ENCODE measurements at places on chromosomes 7 and 10.
A peak's percentile ranks its signal among the peaks of the same experiment; 100 is the strongest.

DNA sequence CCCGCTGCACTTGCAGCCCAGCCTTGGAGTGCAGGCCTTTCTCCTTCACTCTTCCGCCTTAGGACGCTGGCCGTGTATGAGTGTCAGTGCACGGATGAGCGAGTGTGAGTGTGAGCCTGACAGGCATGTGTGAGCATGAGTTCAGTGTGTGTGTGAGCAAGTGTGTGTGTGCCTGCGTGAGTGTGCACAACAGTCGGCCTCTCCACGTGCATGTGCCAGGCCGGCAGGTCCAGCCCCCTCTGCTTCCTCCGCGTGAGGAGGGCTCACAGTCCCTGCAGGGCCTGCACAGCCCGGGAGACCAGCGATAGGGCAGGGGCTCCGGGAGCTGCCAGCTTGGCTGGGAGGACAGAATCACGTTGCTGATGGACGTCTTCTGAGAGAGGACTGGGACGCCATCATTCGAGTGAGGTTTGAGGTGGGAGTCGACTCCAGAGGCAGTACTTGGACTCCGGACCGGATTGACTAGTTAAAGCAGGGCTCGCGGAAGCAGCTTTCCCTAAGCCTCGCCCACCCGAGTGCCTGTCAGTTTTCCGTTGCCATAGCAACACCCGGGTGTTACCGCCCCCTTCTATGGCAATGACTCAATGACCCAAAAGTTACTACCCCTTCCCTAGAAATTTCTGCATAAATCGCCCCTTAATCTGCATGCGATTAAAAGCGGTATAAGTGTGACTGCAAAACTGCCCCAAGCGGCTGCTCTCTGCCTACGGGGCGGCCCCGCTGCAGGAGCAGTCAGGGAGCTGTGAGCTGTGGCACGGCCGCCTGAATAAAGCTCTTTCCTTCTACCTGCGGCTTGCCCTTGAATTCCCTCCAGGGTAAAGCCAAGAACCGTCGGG, 19.6 kb upstream of the CFAP46 start:
- peak; percentile 46 for DNase-seq

- DNase-seq: no peak
Measured at GRCh38 chr10:71623098-71623985, 96.2 kb downstream of the C10orf105 start.

GRCh38 chr10:133125901-133126300, 34.1 kb upstream of the KNDC1 start:
- no peak for DNase-seq

DNA sequence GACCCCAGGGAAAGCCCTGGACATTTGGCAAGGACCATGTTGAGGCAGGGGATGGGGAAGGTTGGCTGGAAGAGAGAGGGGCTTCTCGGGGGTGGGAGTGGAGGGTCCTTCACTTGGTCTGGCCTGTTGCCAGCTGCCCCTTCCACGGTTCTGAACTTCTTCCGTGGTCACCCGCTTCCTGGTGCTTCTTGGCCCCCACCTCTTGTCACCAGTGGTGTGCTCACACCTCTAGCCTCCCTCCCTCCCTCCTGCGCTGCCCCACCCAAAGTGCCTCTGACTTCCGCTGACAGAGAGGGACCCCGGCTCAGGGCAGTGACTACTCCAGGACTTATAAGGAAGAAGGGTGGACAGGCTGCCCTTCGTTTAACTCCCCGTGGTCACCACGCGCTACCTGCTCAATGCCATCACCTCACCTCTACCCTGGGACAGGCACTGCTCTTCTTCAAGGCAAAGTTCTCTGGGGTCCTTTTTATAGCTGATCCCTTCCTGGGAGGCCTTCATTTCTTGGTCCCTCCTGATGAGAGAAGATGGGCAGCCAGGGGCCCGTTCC, at the start of gene MUC12:
Gene MUC12 (plus strand): TSS at position 500 of the 550 bp plus-strand sequence. CDS start 58 bp downstream, outside the sequence.
- no peak for DNase-seq

DNA sequence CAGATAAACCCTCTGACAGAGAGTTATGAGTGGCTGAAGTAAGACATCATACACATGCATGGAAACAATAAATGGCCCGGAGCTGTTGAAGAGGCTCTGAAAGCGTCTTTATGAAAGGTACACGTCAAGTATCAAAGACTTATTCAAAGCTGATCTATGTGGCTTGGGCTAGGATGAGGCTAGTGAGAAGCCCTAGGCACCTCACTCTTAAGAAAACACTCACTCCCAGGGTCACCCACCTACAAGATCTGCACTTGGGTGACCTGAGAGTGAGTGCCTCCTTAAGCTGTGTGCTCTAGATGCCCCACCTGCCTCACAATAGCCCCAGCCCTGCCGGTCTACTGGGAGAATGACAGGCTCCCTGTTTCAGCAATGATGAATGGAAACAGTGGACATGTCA, 1.1 kb upstream of the GIMAP1 start:
- DNase-seq: no peak

- DNase-seq: no peak
Measured at GRCh38 chr7:24406053-24406788, 122.2 kb downstream of the NPY start.

DNA sequence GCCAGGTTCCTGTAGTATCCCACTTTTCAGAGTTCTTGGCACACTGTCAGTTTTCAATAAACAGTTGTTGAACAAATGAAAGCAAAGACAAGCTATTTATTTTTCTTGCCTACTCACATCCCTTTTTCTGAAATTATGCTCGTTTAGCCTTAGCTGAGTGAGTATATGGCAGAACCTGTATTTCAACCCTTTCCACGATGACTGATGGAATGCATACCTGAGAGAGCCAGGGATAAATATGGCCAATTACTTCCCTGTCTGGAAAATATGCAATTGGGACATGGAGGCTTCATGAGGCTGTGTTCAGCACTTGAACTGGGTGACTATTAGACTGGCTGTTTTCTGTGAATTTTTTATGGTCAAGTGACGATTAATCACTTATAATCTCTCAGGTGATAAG, 144.5 kb upstream of the POT1 start:
- DNase-seq: no peak

DNA sequence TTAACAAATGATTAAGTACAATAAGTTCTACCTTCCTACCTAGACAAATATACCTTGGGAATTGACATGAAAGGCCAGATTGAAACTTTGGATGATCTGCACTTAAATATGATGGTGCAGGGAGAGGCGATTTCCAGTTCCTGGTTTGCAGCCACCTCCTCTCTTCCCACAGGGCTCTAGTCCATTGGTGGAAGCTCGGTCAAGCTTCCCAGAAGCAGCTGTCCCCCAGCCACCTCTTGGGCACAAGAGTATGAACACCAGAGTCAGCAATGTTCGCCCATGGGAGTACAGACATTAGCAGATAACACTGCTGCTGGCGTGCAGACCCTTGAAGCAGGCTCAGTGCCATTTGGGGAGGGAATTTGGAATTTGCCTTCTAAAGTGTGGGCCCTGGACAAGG, 1.5 kb upstream of the CPVL start:
- no peak for DNase-seq

GRCh38 chr10:42836096-42836495, 53.5 kb downstream of the BMS1 start:
- DNase-seq: no peak

- no peak for DNase-seq
Measured at GRCh38 chr7:46908770-46909169, 673.1 kb downstream of the TNS3 start.

- no peak for DNase-seq
Measured at GRCh38 chr10:21175797-21176196, 278.7 kb upstream of the NEBL start.

DNA sequence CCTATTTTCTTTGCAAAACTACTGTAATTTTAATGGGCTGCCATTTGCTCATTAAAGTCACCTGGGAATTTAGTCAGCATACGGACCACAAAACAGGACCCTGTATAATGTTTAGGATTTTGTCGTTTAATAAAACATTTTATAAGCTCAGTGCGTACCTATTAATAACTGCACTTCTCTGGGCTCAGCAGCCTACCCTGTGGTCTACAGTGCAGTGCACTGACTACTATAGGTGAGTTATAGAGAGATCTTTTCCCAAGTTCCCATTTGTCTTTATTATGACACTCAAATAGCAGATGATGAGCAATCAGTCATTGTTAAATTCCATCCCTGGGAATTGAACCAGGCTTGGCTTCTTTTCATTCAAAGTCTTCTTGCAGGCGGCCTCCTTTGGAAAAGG, 433.4 kb upstream of the NFE2L3 start:
- no peak for DNase-seq

DNA sequence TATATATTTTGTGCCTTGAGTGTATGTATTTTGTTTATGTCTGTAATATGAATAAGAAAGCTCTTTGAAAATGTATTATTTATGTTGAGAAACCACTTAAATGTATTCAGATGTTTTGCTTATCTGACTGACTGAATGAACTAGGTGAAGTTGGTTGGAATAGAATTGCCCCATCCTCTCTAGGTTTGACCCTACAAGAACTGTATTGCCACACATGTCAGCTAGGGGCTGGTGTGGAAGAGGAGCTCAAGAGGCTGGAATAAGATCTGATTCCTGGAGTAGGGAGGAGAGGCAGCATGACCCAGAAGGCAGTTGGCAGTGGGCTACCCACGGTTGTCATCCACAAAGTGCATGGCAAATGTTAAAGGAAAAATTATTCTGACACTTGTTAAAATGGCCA, 9.1 kb downstream of the SSMEM1 start:
- no peak for DNase-seq

DNA sequence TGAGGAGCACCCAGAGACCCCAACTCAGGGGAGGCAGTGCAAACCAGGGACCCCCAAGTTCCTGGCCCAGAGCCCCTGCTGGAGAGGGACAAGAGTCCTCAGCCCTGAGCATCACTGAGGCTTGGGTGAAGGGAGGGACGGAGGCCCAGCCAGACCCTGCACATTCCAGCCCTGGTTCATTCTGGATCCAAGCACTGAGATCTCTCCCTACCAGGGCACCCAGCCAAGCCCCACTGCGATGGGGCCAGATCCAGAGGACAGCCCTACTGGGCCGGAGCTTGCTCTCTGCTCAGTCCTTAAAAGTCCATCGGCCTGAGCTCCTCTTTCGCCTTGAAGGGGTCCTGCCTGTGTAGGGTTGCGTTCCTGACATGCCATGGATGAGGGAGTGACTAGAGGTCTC, 40.5 kb upstream of the RABGEF1 start:
- no peak for DNase-seq

DNA sequence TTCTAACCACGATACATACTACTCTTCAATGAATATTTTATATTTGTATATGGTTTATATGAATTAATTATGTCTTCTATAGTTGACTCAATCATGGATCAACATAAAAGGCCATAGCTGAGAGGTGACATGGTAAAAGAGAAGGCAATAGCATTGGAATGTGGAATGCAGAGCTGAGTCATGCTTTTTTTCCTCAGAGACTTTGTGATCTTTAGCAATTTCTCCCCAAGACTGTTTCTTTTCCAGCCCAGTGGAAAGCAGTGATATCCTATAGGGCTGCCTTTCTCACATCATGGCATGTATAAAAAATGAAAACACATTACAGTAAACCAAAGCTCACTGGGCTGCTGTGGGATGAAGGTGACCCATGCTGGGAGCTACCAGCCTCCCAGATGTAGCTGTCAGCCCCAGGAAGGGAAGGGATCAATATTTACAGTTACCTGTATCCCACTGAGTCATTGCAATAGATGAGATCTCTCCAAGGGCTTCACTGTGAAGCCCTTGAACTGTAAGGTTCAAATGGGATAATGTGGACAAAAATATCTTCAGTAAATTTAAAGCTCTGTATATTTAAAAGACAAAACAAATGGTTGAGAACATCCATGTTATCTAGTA, 30.2 kb downstream of the SLC39A12 start:
- no peak for DNase-seq

DNA sequence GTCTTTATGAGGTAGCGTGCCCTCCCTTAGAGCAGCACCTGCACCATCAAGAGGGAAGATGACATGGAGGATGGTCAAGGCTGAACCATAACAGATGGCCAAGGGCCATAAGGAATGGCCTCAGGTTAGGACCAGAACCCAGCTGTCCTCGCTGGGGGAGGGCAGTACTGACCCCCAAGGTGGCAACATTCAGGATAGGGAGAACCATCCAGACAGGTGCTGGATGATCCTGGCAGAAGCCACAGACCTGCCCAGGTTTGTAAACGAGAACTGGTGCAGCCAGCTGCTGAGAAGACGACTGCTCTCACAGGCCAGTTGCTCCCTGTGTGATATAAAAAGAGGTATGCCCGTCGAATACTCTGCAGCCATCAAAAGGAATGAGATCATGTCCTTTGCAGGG, 320.4 kb downstream of the GLRX3 start:
- no peak for DNase-seq

GRCh38 chr7:69603937-69604494, 5.7 kb downstream of the AUTS2 start:
- no peak for DNase-seq

DNA sequence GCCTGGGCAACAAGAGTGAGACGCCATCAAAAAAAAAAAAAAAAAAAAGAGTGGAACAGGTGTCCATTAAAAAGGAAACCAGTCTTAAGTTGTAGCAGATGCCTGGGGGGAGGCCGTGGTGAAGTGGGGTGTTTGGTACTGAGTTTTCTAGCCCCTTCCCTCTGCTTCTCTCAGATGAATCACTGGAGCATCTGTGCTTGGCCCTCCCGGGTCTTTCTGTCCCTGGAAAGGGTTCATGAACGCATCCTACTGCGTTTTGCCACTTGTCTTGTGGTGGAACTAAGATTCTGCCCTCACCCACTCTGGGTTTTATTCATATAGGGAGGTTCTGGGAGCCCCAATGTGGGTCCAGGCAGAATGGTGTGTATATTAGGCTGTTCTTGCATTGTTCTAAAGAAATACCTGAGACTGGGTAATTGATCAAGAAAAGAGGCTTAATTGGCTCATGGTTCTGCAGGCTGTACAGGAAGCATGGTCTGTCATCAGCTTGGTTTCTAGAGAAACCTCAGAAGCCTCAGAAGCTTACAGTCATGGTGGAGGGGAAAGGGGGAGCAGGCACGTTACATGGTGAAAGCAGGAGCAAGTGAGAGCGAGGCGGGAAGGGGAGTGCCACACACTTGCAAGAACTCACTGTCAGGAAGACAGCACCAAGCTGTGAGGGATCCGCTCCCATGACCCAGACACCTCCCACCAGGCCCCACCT, 63.5 kb downstream of the CAMK1D start:
- DNase-seq: no peak

DNA sequence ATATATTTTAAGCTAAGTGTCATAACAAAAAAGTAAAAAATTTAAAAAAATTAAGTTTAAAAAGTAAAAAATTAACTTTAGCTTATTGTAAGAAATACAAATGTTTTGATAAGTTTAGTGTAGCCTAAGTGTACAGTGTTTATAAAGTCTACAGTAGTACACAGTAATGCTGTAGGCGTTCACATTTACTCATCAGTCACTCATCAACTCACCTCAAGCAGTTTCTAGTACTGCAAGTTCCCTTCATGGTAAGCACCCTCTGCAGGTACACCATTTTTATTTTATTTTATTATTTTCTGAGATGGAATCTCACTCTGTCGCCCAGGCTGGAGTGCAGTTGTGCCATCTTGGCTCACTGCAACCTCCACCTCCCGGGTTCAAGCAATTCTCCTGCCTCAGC, 316.0 kb downstream of the FGFR2 start:
- DNase-seq: no peak
